Stimulated activated CD4-positive, alpha-beta T cell treated with anti-CD3 and anti-CD28 coated beads, Interleukin-15, amount 100 ng/mL, for 1 hour (primary cell): ENCODE measurements at places on chromosomes 2 and 18.

DNA sequence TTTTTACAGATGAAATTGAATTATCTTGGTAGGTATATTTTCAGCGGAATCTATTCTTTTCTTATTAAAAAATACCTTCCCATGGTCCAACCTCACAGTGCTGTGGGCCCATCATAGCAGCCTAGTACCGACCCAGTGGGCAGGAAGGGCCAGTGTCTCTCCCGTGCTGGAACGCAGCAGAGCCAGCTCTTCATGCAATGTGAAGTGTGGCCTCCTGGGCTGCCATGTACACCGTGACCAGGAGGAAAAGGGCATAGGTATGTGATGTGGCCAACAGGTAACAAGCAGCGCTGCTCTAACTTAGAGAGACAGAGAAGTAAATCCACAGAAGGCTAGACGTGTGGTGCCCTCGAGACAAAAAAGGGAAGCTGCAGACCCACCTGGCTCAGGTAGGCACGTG lies 221.1 kb upstream of the SALL3 start:
- no peak for DNase-seq

DNA sequence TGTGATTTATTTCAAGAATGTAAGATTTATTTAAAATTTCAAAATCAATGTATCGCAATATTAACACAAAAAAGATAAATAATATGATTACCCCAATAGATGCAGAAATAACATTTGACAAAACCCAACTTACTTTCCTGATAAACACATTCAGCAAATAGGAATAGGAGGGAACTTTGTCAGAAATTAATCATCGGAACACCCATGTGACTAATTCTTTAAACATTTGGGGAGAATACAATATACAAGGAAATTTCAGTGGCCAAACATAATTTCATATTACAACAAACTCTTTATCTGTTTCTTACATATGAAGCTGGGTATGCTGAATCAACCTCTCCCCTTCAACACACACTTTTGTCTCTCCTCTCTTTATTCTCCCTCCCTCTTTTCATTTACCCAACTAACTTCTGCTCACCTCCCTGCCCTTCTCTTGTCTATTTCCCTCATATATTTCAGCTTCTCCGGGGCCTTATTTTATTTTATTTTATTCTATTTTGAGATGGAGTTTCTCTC lies 309.6 kb upstream of the CNTNAP5 start:
- no peak for DNase-seq

DNA sequence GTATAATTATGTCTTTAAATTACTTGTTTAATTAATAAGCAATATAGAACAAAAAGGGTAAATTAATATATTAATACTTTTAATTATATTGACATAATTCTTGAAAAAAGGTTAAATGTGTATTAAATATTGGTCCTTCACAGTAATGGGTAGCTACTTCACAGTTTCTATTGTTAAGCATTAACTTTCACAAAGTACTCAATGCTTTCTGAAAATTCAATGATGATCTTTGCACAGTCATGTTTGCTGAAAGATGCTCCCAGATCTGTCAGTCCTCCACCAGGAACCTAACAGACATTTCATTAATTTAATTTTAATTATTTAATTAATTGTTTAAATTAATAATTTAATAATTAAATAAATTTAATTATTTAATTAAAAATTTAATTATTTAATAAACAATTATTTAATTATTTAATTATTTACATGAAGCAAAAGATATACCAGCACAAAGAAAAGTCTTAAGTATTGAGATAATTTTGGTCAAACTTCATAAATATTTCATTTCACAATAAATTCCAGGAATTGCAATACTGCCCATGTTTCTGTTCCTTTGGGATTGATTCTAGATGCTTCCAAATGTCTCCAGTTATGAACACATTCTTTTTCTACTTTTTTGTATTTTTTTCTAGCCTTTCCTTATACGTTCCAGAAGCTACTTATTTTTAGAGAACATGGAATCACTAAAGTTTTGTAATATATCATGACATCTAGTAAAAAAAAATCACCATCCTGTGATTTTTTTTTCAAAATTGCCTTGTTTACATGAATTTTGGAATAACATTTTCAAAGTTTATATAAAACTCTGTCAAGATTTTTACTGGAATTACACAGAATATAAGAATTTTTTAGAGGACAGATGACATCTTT lies 46.5 kb downstream of the TMEM18 start:
- no peak for DNase-seq

DNA sequence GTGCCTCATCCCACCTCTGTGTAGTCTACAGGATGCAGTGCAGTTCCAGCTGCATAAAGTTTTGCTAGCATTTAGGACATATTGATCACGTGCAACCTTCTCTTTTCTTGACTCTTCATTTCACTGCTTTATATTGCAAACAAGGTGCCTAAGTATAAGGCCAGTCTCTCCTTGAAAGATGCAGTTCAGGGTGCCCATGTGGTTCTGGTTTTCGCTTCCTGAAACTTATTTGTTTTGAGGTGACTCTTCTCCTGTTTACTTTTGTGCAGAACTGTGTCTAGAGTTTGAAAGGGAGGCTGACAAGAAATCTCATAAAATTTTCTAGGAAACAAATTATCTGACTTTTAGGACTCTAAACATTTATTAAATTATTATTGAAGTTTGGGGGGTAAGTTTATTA lies 189.9 kb downstream of the UBE2E3 start:
- DNase-seq, result no peak

GRCh38 chr2:41871080-41871479 lies 176.7 kb upstream of the PKDCC start:
- no peak for DNase-seq
